Left lung (tissue), 14 donors: ENCODE measurements at places on chromosomes 12 and 14.

GRCh38 chr12:12353276-12353675 lies 3.2 kb upstream of the MANSC1 start:
- DNase-seq = no peak

DNA sequence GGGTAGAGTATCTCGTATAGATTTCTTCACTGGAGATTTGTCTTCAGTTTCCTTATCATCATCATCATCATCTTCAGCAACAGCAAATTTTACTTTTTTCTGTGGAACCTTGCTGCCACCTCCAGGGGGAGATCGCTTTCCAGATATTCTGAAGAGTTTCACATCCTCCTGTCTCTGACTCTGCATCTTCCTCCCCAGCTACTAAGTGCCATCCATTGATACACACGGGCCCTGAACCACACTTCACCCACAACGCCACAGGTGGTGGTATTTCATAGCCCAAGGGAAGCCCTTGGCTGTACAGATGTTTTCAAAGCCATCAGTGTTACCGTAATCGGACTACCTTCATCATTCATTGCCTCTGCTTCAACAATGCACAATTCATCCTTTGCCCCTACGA lies 82.2 kb downstream of the PPP2R5C start:
- no peak for DNase-seq

DNA sequence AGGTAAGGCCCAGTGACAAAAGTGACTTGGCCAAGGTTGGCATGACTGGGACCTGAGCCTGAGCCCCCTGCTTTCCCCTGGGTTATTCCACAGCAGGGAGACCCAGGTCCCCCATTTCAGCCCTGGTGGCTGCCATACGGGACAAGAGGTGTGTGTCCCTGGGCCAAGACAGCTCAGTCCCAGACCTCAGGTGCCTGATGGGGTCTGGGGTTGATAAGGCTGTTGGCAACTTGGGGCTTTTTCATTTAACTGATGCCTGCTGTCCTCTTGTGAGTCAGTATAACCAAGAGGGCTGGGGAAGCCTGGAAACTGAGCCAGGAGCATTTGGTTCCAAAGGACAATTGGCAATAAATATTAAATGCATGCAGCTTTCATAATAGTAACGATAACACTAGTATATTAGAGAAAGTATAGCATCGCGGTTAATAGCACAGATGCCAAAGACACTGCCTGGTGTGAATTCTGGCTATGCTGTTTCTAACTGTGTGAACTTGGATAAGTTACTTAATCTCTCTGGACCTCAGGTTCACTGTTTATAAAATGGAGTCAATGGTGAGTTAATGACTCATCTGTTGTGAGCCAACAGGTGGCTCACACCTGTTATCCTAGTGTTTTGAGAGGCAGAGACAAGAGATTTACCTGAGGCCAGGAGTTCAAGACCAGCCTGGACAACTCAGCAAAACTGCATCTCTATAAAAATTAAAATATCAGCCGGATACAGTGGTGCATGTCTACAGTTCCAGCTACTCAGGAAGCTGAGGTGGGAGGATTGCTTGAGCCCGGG lies 898 bp downstream of the SDSL start:
- no peak for DNase-seq

DNA sequence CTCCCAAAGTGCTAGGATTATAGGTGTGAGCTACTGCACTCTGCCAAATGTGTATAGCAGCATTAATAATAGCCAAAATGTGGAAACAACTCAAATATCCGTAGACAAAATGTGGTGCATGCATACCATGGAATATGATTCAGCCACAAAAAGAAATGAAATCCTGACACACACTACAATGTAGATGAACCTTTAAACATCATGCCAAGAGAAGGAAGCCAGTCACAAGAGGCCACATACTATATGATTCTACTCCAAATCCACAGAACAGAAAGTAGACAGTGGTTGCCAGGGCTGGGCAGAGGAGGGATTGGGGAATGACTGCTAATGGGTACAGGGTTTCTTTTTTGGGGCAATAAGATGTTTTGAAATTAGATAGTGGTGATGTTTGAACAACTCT lies 7.7 kb upstream of the TMED2 start:
- DNase-seq = no peak

DNA sequence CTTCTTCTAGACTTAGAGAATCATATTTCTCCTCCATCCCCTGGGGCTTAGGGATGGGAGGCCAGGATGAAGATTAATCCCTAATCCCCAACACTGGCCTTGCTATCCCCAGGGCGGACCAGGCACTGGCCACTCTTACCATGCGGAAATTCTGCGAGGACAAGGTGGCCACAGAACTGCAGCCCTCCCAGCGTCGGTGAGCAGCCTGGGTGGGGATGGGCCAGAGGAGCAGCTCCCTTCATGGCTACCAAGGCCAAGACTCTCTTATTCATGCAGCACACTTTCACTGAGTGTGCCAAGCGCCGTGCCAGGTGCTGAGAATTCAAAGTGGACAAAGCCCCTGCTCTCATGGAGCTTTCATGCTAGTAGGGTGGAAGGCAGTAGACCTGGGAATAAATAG lies 7.0 kb downstream of the TNS2 start:
- no peak for DNase-seq

- no peak for DNase-seq
Measured at GRCh38 chr12:120962532-120963020, 15.8 kb upstream of the HNF1A start.

GRCh38 chr14:85958069-85958468 lies 428.1 kb downstream of the FLRT2 start:
- DNase-seq = no peak
